ENCODE measurements at places on chromosomes 12 and 14.

- no peak for DNase-seq
These were observed 258.1 kb downstream of the EGLN3 start for GRCh38 chr14:33692762-33693161.

DNA sequence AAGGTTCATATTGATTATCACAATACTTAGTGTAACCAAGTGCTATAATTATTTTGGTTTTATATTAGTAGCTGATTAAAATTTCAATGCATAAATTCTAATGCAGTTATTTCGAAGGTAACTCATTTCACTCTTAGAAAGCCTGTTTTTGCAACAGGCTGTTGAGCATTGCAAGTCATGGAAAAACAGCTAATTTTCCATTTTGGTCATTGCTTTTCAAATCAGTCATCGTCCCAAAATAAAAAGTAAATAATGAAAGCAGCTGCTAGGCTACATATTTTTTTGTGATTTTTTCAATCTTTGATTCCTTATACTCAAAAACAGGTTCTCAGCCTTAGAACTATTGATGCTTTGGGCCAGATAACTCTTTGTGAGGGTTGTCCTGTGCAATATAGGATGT lies 22.9 kb downstream of the VEZT start:
- DNase-seq, result no peak

DNA sequence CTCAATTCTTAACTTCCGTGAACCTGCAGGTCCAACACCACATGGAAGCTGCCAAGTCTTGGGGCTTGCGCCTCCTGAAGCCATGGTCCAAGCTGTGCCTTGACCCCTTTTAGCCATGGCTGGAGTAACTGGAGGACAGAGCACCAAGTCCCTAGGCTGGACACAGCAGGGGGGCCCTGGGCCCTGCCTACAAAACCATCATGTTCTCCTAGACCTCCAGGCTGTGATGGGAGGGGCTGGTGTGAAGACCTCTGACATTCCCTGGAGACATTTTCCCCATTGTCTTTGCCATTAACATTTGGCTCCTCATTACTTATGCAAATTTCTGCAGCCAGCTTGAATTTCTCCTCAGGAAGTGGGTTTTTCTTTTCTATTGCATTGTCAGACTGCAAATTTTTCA lies 570.1 kb downstream of the FSCB start:
- no peak for DNase-seq

DNA sequence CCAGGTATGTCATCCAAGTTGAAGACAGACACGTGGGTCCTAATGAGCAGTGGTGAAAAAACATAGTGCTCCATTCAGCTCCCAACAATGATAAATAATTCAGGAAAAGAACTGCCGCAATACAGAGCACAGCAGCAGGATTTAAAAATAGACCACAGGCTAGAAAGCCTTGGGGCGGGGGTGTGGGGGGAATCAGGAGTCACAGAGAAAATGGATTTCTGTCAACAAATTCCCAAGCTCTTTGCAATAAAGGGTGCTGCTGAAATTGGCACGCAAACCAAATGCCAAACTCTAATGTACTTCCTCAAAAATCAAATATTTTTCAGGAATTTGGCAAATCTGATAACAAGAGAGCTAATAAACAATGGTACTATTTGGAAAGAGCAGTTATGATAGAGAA lies 58.6 kb downstream of the R3HDM2 start:
- no peak for DNase-seq

DNA sequence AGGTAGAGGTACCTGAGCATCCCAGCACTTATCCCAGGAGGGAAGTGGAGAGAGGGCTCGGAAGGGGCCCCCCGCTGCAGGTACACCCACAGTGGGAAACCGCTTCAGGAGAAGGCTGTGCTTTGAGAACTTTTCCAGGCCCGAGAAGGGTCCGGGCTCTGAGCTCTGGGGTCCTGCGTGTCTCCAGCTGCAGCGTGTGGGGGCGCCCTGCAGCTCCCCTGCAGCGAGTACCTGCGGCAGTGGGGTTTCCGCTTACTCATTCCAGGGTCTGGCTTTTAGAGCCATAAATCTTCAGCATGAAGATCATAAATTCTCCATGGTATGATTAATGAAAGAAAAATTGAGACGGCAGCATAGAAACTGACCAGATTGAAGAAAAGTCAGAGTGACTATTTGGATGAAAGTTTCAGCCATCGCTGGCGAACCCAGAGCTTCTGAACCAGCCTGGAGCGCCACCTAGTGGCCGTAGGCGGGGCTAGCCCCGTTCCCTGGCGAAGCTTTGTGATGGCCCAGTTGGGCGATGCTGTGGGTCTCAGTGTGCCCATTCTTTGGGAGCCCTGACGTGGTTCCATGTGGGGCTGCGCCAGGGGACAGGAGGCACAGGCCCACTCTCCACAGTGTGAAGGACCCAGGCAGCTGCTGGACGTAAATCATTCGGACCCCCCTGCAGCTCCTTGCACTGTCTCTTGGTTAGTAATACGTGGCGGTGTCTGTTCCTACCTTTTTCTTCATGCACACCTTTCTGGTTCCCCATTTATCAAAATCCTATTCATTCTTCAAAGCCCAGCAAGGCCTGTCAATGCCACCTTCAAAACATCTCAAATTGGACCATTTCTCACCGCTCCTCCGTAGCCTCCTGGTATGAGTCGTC lies 198.2 kb downstream of the TSPAN9 start:
- DNase-seq, result peak; percentile 66

GRCh38 chr12:88272456-88272855 lies 130.3 kb downstream of the TMTC3 start:
- DNase-seq, result no peak

DNA sequence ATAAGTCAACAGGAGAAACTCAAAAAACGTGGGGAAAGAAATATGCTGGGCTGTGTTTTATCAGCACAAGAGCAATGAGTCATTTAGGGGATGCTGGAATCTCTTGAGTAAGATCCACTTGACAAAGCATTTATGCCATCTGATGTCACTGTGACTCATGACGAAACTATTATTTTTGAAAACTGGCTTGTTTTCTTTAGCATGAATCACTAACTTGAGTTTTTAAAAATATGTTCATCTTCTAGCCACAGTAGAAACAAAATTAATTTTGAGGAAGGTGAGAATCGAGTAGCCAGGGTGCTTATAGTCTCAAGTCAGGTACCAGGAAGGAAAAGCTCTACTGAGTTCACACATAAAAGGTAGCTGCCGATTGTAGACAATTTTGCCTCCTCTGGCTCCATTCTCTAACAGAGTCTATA lies 456.2 kb upstream of the MGAT4C start:
- no peak for DNase-seq

DNA sequence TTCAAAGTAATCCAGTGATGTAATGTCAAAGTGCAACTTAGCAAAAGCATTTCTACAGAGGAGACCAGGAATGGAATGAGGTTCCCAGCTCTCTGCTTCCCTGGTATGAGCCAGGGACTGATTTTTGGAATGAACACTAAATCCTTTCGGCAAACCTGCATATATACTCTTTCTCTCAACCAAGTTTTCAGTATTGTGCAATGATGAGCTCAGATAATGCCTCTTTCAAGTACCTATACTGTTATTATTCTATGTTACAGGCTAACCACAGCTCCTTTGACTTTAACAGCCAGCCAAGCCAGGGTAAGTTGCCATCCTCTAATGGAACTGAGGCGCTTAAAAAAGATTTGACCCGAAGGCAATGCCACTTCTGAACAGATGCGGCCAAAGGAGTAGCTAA lies 104.9 kb upstream of the FSCB start:
- DNase-seq, result no peak

DNA sequence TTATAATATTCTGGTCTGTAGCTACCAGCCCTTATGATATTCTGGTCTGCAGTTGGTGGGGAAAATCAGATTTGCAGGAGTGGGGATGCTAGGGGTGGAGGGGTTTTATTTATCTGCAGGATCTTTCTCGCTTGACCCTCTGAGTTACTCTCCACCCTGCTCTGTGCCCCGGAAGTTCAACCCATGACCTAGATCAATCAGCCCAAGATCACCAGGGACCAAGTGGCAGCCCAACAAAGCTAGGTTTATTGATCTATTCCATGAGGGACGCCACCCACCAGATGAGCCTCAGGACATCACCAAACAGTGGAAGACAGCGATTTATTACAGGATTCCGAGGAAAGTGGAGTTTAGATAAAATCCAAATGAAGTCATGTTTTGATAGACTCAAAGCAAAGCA lies 25.8 kb upstream of the C12orf76 start:
- no peak for DNase-seq
